ENCODE measurements at places on chromosomes 16 and 17.

GRCh38 chr16:50809561-50809960 lies 67.7 kb downstream of the CYLD start:
- DNase-seq = no peak

DNA sequence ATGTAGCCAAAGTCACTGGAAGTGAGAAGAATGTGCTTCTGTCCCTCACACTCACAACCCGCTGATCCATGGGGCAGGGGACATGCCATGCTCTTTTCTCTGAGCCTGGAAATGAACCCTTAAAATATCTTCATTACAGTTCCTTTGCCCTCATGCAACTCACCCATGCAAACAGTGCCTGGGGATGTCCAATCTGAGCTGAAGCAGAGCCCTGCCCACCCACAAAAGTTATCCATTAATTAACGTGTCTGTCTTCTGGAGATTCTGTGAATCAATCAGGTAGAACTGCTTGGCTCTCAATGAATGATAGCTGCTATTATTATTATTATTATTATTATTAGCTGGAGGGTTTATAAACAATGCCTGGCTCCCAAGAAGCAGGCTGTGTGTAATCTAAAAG lies 133.7 kb downstream of the USP31 start:
- DNase-seq = no peak

DNA sequence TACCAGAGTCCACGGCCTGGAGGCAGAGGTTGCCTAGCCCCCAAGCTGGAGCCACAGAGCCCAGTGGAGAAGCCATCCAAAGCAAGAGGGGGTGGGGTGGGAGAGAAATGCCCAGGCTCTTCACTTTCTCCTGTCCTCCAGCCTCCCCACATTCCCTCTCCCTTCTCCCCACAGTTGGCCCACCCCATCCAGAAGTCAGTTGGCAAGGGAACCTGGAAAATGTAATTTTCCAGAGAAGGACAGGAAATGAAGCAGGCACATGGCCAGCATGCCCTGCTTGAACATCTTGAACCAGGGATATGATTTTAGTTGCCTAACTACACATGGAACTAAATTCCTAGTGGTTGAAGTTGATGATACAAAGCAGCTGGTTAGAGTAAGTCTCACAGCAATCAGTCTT lies 73.3 kb upstream of the IRX6 start:
- DNase-seq = no peak

GRCh38 chr16:71648921-71649320 lies 22.9 kb downstream of the MARVELD3 start:
- no peak for DNase-seq

DNA sequence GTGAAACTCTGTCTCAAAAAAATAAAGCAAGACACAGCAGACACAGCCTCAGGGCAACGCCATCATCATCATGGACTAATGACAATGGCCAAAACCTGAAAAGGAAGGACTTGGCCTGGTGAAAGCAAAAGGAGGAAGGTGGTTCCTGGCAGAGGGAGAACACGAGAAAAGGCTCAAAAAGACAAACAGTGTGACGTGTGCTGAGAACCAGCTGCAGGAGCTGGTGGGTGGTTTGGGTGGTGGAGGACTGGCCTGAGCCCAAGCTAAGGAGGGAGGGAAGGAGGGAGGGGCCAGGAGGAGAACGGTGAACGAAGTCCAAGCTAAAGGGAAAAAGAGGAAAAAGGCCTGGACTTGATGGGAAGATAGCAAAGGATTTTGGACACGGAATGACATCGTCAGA lies 85.1 kb downstream of the SLC39A11 start:
- no peak for DNase-seq

DNA sequence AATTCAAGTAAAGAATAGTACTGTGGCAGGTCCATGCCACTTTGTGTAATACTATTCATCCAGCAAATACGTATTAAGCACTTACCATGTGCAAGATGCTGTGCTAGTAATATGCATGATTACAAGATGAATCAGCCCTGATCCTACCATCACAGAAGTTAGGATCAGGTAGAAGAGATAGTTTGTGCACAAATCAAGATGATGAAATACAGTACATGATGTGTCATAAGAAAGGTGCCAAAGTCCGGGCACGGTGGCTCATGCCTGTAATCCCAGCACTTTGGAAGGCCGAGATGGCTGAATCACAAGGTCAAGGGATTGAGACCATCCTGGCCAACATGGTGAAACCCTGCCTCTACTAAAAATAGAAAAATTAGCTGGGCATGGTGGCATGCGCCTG lies 10.9 kb downstream of the COG4 start:
- no peak for DNase-seq

GRCh38 chr16:69123910-69124309 lies 8.5 kb downstream of the CHTF8 start:
- DNase-seq = peak; percentile 63

DNA sequence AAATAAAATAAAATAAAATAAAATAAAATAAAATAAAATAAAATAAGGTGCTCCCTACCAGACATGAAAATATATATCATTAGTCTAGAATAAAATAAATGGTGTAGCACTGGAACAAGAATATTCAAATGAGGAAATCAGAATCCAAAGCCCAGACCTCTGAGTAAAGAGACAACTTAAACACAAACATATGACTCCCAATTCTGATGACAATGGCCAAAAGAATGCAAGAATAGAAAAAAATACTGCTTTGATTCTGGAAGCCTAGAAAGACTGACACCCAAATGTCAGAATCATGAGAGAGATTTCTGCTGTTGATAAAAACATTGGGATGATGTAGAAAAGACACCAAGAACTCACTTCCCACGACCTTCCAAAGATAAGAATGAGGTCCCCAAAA lies 27.9 kb downstream of the MYOCD start:
- DNase-seq = no peak

DNA sequence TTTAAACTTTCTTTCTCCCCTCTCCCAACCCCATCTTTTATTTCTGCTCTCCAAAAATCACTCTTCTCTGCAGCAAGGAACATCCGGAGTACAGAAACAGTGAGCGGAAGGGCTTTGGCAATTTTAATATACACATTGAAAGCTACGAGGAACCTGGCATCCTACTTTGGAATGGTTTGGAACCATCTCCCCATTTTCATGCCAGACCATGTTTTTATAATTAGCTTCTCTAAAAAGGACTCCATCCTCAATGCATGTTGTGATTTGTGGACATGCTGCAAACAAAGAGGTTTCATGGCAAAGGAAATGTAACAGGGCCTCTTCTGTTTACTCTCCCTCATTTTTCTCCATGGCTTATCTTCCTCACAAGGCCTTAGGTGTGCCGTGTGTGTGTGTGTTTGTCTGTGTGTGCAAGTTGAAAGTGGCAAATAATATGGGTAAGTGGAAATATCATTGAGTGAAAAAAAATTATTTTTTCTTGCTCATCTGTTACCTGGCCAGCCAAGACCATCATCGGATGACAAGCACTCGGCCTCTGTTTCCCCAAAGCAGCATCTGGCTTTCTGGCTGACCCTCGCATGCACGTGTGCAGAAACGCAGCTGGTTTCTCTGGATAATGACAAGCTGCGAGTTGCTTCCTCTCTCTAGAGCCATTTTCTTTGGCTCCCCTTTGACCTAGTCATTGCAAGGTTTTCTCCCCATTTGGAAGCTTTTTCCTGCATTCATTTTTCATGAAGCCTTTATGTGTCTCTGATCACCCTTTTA lies 585.0 kb downstream of the TMEM114 start:
- no peak for DNase-seq

- no peak for DNase-seq
These were observed 83.4 kb downstream of the HIC1 start for GRCh38 chr17:2138318-2138717.

GRCh38 chr17:54771409-54771915 lies 129.2 kb upstream of the TOM1L1 start:
- DNase-seq = no peak

Data from amniotic stem cell (primary cell).